ENCODE measurements at places on chromosomes 7 and 10.

DNA sequence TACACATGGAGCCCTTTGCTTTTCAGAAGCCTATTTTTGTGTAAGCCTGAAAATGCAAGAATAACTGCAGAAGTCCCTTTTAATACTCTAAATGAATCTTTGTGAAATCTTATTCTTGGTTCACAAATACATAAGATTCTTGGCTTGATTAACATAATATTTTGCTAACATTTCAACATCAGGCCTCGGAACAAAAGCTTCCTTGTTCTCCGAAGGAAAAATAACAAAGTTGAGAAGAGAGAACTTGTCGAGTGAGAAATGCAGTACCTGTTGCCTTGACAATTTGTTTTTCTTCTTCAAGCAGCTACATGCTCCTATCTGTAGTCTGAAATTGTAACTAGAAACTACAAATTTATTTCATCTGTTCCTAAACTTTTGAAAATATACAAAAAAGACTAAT lies 8.5 kb downstream of the NT5C2 start:
- no peak for DNase-seq

DNA sequence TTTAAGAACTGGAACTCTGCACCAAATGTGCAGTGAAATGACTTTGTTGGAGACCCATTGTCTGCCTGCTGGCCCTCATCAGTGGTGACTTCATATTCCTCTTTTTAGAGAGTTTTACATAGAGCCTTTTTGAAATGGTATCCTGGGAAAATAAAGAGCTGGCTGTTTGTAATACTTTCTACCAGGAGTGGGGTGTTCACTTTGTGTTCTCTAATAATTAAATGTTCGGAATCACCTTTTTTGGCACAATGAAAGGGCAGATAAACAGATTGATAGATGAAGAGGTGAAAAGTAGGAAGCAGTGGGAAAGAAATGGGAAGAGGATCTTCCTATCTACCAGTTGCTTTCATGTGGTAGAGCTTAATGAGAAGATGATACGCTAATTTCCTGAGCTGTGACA lies 55.5 kb downstream of the PRPF18 start:
- no peak for DNase-seq

- no peak for DNase-seq
Observed at GRCh38 chr7:7653593-7654187, 13.1 kb downstream of the UMAD1 start.

DNA sequence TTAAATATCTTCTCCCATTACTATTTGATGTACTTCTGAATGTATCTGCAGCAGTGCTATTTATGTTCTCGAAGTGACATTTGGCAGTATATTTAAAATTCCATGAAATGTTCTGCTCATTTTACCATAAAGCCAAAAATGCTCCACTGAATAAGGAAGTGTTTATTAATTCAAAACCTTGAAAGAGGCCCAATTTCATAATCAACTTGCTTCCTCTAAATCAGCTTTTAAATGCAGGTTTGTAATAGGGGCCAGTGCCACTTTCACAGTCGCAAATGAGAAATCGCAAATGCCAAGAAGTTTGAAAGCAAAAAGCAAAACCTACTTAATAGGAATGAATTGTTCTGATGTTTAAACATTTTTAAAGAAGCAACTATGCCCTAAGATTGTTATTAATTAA lies 11.4 kb downstream of the NHLRC2 start:
- DNase-seq = no peak

All from stimulated activated CD8-positive, alpha-beta memory T cell treated with anti-CD3 and anti-CD28 coated beads, Interleukin-7, amount 100 ng/mL, for 24 hours (primary cell).